ENCODE measurements at places on chromosomes 7 and 10.

DNA sequence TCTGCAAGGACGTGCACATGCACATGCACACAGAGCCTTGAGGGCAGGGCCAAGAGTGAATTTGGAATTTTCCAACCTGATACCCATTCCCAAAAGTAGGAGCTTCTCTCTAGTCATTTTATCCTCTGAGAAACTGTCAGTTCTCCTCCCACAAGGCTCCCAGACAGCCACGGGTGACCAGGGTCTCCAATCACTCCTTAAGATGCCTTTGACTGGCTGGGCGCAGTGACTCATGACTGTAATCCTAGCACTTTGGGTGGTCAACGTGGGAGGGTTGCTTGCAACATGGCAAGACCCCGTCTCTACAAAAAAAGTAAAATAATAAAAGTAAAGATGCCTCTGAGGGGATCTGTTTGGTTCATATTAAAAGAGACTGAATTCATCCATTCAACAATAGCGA is 13.2 kb downstream of the SCD start:
- DNase-seq, result no peak

DNA sequence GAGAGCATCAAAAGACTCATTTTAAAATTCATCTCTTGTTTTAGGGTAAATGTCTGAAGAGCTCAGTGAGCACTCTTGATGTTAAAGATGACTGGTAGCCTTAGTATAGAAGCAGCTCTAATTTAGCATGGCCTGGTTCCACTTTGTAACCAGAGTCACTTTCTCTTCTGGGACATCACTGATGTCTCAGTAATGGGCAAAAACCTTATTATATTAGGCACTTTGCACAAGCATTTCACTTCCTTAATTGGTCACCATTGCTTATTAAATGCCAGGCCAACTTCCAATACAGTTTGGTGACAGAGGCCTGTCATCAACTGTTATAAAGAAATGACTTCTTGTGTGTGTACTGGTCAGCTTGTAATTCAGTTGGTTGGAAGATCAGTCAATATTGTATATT is 53.0 kb downstream of the STEAP1B start:
- no peak for DNase-seq

DNA sequence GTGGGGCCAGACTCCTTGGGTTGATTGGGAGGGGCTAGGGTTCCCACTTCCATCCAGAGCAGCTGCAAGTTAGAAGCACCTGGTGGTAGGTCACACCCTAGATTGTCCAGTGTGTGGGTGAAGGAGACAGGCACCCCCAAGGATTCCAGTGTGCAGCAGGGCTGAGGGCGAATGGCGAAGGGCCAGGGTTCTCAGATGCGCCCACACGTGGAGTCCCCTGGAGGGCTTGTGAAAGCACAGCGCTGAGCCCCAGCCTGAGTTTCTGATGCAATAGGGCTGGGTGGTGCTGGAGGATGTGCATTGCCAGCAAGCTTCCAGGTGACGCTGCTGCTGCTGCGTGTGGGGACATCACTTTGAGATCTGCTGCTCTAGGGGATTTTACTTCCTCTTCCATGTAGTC is 25.4 kb downstream of the TBATA start:
- no peak for DNase-seq

- no peak for DNase-seq
Measured at GRCh38 chr7:140300243-140301136, 97.8 kb downstream of the SLC37A3 start.

- DNase-seq, result no peak
Measured at GRCh38 chr7:28423918-28424514, 11.7 kb downstream of the CREB5 start.

GRCh38 chr7:90846192-90846591 is 250.1 kb downstream of the CDK14 start:
- DNase-seq, result no peak

- no peak for DNase-seq
Measured at GRCh38 chr7:140223515-140224221, 46.9 kb upstream of the KDM7A start.

GRCh38 chr10:1200866-1201807 is 145.0 kb downstream of the WDR37 start:
- DNase-seq, result no peak

- peak; percentile 40 for DNase-seq
Measured at GRCh38 chr10:48531486-48531885, 73.4 kb downstream of the ARHGAP22 start.

- DNase-seq, result no peak
Measured at GRCh38 chr10:118781541-118781940, 26.8 kb upstream of the CACUL1 start.

GRCh38 chr7:158067219-158067930 is 520.2 kb downstream of the PTPRN2 start:
- DNase-seq, result no peak

- DNase-seq, result peak; percentile 89
Measured at GRCh38 chr10:68099736-68100135, 9.6 kb upstream of the MYPN start.

DNA sequence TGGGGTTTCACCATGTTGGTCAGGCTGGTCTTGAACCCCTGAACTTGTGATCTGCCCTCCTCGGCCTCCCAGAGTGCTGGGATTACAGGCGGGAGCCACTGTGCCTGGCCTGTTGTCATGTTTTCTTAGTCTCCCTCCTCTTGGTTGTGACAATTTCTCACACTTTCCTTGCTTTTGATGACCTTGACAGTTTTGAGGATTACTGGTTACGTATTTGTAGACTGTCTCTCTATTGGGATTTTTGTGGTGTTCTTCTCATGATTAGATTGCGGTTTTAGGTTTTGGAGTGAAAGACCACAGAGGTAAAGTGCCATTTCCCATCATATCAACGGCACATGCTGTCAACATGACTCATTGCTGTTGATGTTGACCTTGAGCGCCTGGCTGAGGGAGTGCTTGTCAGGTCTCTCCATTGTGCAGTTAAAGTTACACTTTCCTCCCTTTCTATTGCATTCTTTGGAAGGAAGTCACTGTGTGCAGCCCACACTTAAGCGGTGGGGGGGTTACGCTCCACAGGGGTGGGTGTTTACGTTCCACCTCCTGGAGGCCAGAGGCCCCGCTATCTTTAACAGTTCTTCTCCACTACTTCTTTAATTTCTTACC is 10.8 kb downstream of the NEURL1 start:
- peak; percentile 89 for DNase-seq

- DNase-seq, result no peak
Measured at GRCh38 chr7:134454277-134454676, 4.6 kb downstream of the AKR1B1 start.

DNA sequence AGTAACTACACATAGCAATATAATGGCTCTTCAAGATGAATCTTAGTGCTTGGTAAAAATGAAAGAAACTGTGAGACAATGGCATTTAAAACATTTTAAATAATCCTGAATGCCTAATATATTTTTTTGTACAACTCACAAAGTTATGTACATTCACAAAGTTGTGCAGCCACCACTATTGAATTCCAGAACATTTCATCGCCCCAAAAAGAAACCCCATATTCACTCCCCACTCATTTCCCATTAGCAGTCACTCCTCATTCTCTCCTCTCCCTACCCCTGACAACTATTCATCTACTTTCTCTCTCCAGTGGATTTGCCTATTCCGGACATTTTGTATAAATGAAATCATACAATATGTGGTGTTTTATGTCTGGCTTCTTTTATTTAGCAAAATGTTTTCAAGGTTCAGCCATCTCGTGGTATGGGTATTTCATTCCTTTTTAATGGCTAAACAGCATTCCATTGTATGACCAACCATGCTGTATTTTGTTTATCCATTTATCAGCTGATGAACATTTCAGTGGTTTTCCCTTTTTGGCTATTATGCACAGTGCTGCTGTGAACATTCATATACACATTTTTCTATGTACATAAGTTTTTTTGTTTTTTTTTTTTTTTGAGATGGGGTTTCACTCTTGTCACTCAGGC is 34.7 kb downstream of the ENTPD7 start:
- DNase-seq, result peak; percentile 88

GRCh38 chr10:28800144-28800543 is 122.8 kb downstream of the BAMBI start:
- no peak for DNase-seq

GRCh38 chr7:151926336-151926712 is 29.9 kb upstream of the GALNTL5 start:
- no peak for DNase-seq

DNA sequence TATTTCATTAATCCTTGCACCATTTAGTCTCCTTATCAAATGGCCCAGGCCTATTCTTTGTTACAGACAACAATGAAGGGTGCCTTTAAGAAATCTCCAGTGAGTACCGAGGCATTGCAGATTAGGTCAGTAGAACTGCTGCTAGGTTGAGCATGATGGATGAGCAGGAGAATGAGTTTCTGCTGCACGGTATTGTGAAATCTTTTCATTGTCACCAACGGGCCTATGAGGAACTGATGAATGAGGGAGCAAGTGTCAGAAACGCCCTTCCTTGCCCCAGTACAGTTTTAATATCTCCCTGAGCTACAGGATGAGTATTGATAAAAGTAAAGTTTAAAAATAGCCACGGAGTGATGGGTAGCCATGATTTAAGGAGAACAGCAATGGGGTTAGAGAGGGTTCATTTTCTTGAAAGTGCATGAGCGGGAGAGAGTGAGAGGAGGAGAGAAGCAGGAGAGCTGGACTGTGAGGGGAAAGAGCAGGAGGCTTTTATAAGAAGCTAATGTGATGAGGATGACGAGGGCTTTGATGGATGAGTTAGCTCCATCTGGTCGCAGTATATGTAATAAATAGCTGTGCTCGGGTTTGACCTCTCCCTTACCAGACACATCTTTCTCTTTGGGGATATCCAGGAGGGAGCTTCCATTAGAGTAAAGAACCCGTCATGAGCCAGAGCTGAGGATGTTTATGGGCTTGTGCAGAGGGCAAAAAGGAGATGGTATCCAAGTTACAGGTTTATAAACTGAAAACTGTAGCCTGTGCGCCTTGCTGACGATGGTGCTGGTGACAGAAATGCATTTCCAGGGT is 526.1 kb downstream of the LRMDA start:
- DNase-seq, result no peak

- no peak for DNase-seq
Measured at GRCh38 chr10:32409741-32410140, 36.2 kb upstream of the CCDC7 start.

- no peak for DNase-seq
Measured at GRCh38 chr7:140512317-140513000, 33.2 kb upstream of the MKRN1 start.

- no peak for DNase-seq
Measured at GRCh38 chr10:69896606-69897231, 95.0 kb downstream of the COL13A1 start.

DNA sequence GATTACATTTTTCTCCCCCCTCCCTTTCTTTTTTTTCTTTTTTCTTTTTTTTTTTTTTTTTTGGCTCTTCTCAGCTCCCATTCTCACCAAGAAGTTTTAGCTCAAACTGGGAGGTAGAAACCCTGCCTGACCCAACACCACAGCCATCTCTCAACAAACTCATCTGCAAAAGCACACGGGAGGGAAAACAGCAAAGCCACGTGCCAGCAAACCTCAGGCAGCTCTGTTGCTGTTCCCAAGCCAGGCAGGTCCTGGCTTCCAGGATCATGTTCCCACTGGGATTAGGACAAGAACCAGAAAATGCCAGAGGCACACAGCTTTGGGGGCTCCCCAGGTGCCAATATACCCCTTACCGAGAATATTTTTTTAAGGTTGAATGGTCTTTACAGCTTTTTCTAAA is 56.7 kb downstream of the ITIH5 start:
- peak; percentile 31 for DNase-seq

- DNase-seq, result no peak
Measured at GRCh38 chr7:132456418-132456817, 119.9 kb downstream of the PLXNA4 start.
